ENCODE measurements at places on chromosomes 4 and X. TPM values are rescaled to one million over a fixed set of nuclear protein-coding genes. Genes with fewer than 3 reads are reported as not detected.

- no peak for DNase-seq
- no peaks in the 10 kb centered on the region for H3K4me1 ChIP-seq
- no peaks in the 10 kb centered on the region for H3K36me3 ChIP-seq
- H3K27ac ChIP-seq = no peak overlapping the region
- no peaks in the 10 kb centered on the region for H3K27me3 ChIP-seq
Measured at GRCh38 chr4:112410364-112410763, 105.6 kb downstream of the NEUROG2 start.

DNA sequence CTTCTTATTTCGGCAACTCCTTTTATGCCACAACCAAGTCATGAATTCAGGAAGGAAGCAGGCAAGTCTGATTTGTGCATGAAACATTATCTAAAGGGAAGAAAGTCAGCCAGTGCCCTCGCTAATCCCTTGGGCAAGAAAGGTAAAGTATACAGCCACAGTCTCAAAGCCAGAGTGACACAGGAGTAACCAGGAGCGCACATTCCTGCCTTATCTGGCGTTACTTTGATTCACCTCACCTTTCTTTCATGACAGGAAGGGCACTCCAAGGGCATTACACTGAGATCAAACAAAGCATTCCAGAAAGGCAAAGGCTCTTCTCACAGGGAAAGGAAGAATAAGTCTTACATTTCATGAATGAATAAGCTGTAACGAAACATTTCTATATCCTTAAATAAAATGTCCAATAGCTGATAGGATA is 38.8 kb downstream of the FAT1 start:
- no peak overlapping the region for H3K4me3 ChIP-seq
- no peak overlapping the region for H3K27ac ChIP-seq
- no peaks in the 10 kb centered on the region for H3K36me3 ChIP-seq

DNA sequence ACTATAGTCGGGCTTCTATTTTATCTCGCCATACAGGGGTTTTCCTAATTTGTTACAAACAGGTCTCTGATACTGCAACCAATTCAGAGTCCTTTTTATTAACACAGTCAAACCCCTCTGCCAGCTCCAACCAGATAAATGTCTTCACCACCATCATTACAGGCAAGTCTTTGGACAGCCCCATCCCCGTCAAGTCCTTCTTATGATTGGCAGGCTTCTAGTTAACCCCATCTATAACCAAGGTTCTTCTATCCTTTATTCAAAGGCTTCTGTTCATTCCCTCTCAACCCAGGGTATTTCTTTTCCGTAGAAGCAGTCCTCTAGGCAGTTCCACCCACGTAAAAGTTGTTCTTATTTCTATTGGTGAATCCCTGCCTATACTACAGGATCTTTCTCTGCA is 29.9 kb upstream of the FOXR2 start:
- H3K4me1 ChIP-seq = no peaks in the 10 kb centered on the region
- no peaks in the 10 kb centered on the region for H3K36me3 ChIP-seq
- DNase-seq = no peak
- H3K27me3 ChIP-seq = peaks cover 2% of the 10 kb centered on the region

- H3K4me1 ChIP-seq = peaks cover 20% of the 10 kb centered on the region
- H3K4me3 ChIP-seq = no peak overlapping the region
- no peaks in the 10 kb centered on the region for H3K27me3 ChIP-seq
- H3K36me3 ChIP-seq = no peaks in the 10 kb centered on the region
- no peak for DNase-seq
- no peak overlapping the region for H3K27ac ChIP-seq
Measured at GRCh38 chr4:101284546-101284945, 62.8 kb downstream of the PPP3CA start.

- H3K27me3 ChIP-seq = peaks cover under 1% of the 10 kb centered on the region
- H3K36me3 ChIP-seq = no peaks in the 10 kb centered on the region
- no peaks in the 10 kb centered on the region for H3K4me1 ChIP-seq
- no peak for DNase-seq
- H3K27ac ChIP-seq = no peak overlapping the region
Measured at GRCh38 chr4:657834-658667, 16.0 kb downstream of the ATP5ME start.

- no peaks in the 10 kb centered on the region for H3K27me3 ChIP-seq
- no peaks in the 10 kb centered on the region for H3K36me3 ChIP-seq
- no peak for DNase-seq
- no peak overlapping the region for H3K4me3 ChIP-seq
Measured at GRCh38 chr4:182764642-182765041, 152.5 kb downstream of the DCTD start.

- H3K4me3 ChIP-seq = no peak overlapping the region
- DNase-seq = no peak
- H3K36me3 ChIP-seq = no peaks in the 10 kb centered on the region
- peaks cover 4% of the 10 kb centered on the region for H3K4me1 ChIP-seq
- H3K27ac ChIP-seq = no peak overlapping the region
- no peaks in the 10 kb centered on the region for H3K27me3 ChIP-seq
Measured at GRCh38 chr4:85457752-85458467, 17.0 kb upstream of the ARHGAP24 start.

DNA sequence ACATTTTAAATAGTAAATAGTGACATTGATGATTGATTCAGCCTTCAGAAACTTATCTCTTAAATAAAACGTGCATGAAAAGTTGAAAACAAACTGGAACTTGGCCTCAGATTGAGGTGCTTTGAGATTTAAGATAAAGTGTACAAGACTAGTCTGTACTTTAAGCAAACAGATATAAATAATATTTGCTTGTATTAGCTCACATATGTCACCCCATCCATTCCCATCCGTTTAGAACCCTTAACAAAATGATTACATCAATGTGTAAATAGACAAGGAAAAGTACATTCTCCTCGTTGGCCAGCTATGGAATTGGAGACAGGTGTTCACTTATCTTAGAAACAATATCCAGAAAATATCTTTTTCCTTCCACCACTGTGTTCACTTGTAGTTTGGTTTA is 130.8 kb downstream of the BANK1 start:
- no peaks in the 10 kb centered on the region for H3K27me3 ChIP-seq
- no peak overlapping the region for H3K4me3 ChIP-seq
- DNase-seq = no peak
- H3K36me3 ChIP-seq = no peaks in the 10 kb centered on the region
- H3K27ac ChIP-seq = no peak overlapping the region
- H3K4me1 ChIP-seq = no peaks in the 10 kb centered on the region

DNA sequence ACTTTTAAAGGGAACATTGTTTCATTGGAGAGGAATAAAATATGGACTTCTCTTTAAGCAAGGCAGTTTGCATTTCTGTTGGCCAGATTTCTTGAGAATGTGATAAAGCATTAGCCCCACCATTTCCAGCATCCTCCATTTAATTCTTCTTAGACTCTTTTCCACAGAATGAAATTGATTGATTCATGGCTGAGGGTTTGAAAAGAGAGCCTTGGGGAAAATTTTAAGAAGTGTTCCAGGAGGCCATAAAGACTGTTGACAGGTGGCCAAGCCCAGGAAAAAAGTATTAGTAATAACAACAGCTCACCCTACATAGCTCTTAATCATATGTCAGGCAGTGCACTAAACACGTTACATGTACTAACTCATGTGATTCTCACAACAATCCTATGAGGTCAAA is 53.4 kb downstream of the SHROOM3 start:
- H3K4me3 ChIP-seq = no peak overlapping the region
- H3K4me1 ChIP-seq = no peaks in the 10 kb centered on the region
- no peak overlapping the region for H3K27ac ChIP-seq
- no peaks in the 10 kb centered on the region for H3K27me3 ChIP-seq
- no peaks in the 10 kb centered on the region for H3K36me3 ChIP-seq
- no peak for DNase-seq

- H3K36me3 ChIP-seq = no peaks in the 10 kb centered on the region
- H3K4me3 ChIP-seq = no peak overlapping the region
- H3K27ac ChIP-seq = no peak overlapping the region
- no peak for DNase-seq
- no peaks in the 10 kb centered on the region for H3K27me3 ChIP-seq
Measured at GRCh38 chr4:66949419-66949818, 595.9 kb downstream of the CENPC start.

- no peaks in the 10 kb centered on the region for H3K4me1 ChIP-seq
- no peak overlapping the region for H3K4me3 ChIP-seq
- DNase-seq = no peak
- no peak overlapping the region for H3K27ac ChIP-seq
- no peaks in the 10 kb centered on the region for H3K36me3 ChIP-seq
Measured at GRCh38 chr4:78885598-78885997, 53.6 kb downstream of the PAQR3 start.

GRCh38 chrX:135000516-135000915 is 9.7 kb downstream of the SMIM10 start:
- H3K36me3 ChIP-seq = no peaks in the 10 kb centered on the region
- DNase-seq = no peak
- H3K4me3 ChIP-seq = no peak overlapping the region
- H3K4me1 ChIP-seq = no peaks in the 10 kb centered on the region
- no peaks in the 10 kb centered on the region for H3K27me3 ChIP-seq

- H3K4me1 ChIP-seq = no peaks in the 10 kb centered on the region
- no peak overlapping the region for H3K27ac ChIP-seq
- H3K4me3 ChIP-seq = no peak overlapping the region
- no peaks in the 10 kb centered on the region for H3K36me3 ChIP-seq
Measured at GRCh38 chr4:33493231-33493630, 2751.1 kb downstream of the ARAP2 start.

GRCh38 chr4:131509521-131509920 is 1639.6 kb upstream of the PCDH10 start:
- H3K36me3 ChIP-seq = no peaks in the 10 kb centered on the region
- no peak for DNase-seq
- H3K4me3 ChIP-seq = no peak overlapping the region
- no peaks in the 10 kb centered on the region for H3K27me3 ChIP-seq
- H3K27ac ChIP-seq = no peak overlapping the region
- H3K4me1 ChIP-seq = no peaks in the 10 kb centered on the region

DNA sequence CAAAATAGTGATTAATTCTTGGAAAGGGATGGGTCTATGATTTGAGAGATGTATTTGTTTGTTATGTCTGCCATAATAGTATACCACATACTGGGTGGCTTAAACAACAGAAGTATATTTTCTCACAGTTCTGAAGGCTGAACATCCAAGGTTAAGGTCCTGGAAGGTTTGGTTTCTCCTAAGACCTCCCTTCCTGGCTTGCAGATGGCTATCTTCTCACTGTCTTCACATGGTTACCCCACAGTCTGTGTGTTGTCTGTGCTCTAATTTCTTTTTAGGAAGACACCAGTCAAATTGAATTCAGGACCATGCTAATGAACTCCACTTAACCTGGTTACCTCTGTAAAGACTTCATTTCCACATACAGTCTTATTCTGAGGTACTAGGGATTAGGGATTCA is 25.6 kb downstream of the CXCL2 start:
- H3K27me3 ChIP-seq = no peaks in the 10 kb centered on the region
- no peak overlapping the region for H3K27ac ChIP-seq
- H3K4me3 ChIP-seq = no peak overlapping the region
- DNase-seq = no peak
- H3K4me1 ChIP-seq = no peaks in the 10 kb centered on the region
- no peaks in the 10 kb centered on the region for H3K36me3 ChIP-seq

GRCh38 chr4:32106767-32107166 is 1386.6 kb downstream of the PCDH7 start:
- no peak overlapping the region for H3K27ac ChIP-seq
- no peak overlapping the region for H3K4me3 ChIP-seq
- no peaks in the 10 kb centered on the region for H3K4me1 ChIP-seq
- no peak for DNase-seq

DNA sequence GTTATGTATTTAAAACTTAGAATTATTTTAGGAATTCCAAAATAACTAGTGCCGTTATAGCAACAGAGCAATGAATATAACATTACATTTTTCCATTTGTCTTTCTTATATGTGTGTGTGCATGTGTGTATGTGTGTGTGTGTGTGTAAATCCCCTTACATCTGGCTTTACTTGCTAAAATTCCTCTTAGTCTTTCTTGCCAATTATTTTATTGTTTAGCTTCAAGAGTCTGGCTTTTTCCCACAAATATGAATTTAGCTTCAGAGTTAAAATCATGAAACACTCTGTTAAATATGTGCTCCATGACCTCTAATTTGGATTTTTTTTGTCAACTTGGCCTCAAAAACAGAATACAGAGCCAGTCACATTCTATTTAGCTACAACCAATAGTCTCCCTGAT is 18.9 kb downstream of the FGF13 start:
- peaks cover 17% of the 10 kb centered on the region for H3K27me3 ChIP-seq
- H3K4me1 ChIP-seq = no peaks in the 10 kb centered on the region
- H3K4me3 ChIP-seq = no peak overlapping the region
- DNase-seq = no peak

DNA sequence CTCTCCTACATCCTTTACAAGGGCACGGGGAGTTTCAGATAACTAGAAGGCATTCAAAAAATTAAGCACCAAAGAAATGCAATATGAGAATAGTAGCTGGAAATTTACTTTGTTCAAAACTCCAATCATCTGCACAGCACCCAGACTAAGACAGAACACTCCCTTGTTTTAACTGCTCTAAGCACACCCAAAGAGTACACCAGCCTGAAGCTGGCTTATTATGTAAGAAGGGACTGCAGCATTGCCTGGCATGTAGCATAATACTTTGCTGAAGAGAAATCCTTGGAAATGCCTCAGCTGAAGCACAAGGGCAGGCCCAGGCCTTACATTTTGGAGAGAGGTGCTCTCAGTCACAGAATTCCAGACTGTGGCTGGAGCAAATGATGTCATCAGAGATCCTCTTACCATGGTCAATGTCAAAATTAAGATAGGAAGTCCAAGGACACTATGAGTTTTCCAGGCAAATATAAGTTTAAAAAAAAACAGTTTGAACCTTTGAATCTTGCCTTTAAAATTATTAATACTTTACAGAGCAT is 14.8 kb downstream of the ARHGEF6 start:
- no peak overlapping the region for H3K4me3 ChIP-seq
- no peak overlapping the region for H3K27ac ChIP-seq
- peaks cover 7% of the 10 kb centered on the region for H3K27me3 ChIP-seq
- peak; percentile 28 for DNase-seq
- no peaks in the 10 kb centered on the region for H3K36me3 ChIP-seq
- peaks cover 18% of the 10 kb centered on the region for H3K4me1 ChIP-seq

- no peak for DNase-seq
- H3K4me3 ChIP-seq = no peak overlapping the region
- no peaks in the 10 kb centered on the region for H3K4me1 ChIP-seq
- H3K27ac ChIP-seq = no peak overlapping the region
- no peaks in the 10 kb centered on the region for H3K27me3 ChIP-seq
Measured at GRCh38 chrX:10507181-10507580, 113.2 kb downstream of the MID1 start.

The CXCR3 gene
- total RNA-seq = 0.39 TPM

The SEL1L3 gene
- 2.7 TPM for total RNA-seq

The MAP9 gene
- 6.6 TPM for total RNA-seq

The DCAF8L2 gene
- not detected for total RNA-seq

The F11 gene
- total RNA-seq = 0.11 TPM

The OTC gene
- total RNA-seq = not detected

The MAGED4 gene
- total RNA-seq = 2.0 TPM

The NPFFR2 gene
- not detected for total RNA-seq

The EDA gene
- 25.0 TPM for total RNA-seq

The ADGRG4 gene
- 0.04 TPM for total RNA-seq

The ASB12 gene
- total RNA-seq = not detected

The SOD3 gene
- total RNA-seq = 17.8 TPM

The GASK1B gene
- 479 TPM for total RNA-seq

The IL13RA2 gene
- 1.9 TPM for total RNA-seq

The NMU gene
- 0.99 TPM for total RNA-seq

The GAGE12J gene
- total RNA-seq = not detected

The BTK gene
- 9.7 TPM for total RNA-seq

The TSPAN7 gene
- 167 TPM for total RNA-seq

The FAM184B gene
- total RNA-seq = 0.11 TPM
